ENCODE measurements at places on chromosomes 6 and 20.

DNA sequence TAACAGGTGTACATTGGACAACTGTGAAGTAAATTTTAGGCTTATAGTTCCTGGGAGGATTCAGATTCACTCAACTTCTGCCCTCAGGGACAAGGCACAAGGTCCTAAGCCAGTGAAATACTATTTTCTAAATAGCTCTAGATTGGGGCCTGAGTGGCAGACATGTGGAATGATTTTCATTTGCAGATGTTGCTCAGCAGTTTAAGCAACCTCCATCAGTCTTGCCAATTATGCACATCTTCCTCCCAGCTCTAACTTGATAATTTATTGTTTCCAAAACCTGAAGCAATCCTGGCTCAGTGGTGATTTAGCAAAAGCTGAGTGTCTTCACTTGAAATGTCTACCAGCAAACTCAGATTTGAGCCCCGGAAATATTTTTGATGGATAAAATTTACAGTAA lies 116.2 kb downstream of the SCP2D1 start:
- DNase-seq, result no peak

GRCh38 chr20:44183282-44183681 lies 3.7 kb downstream of the JPH2 start:
- no peak for DNase-seq

DNA sequence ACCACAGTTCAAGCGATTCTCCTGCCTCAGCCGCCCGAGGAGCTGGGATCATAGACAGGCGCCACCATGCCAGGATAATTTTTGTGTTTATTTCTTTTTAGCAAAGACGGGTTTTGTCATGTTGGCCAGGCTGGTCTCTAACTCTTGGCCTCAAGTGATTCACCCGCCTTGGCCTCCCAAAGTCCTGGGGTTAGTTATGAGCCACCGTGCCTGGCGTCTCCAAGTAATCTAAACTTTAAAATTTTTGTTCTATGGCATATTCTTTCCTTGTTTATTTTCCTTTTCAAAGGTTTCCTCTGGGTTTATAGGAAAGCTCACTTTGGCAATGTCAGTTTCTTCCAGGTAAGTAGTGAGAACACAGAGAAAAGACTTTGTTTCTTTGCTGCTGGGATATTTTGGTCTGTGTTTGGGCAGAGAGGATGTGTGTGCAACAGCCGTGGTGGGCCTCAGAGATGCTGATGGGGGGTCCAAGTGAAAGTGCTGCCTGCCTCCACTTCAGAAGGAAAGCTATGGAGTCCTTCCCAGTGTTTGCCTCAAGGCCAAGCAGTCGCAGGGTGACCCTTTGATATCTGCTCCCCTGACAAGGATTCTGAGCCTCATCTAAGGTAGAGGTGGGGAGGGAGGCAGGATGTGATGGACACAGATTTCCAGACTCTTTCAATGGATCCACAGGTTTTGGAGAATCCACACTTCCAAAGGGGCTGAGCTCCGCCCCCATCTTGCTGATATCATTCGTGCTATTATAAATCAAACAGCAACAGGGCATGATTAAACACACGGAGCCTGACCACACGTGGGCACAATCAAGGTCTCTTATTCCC lies 2.3 kb downstream of the LRP11 start:
- no peak for DNase-seq

- no peak for DNase-seq
Measured at GRCh38 chr6:43762966-43763695, 6.9 kb upstream of the VEGFA start.

Data from neural crest cell (in vitro differentiated cells).